Renal pelvis (tissue), 12 donors: ENCODE measurements at places on chromosomes 12 and 14. TPM values are rescaled to one million over a fixed set of nuclear protein-coding genes. Genes with fewer than 3 reads are reported as not detected.

Gene PRPH
- 0.47 TPM for polyA plus RNA-seq

Gene CCDC175
- 0.57 TPM for polyA plus RNA-seq

Gene SLC7A8
- polyA plus RNA-seq: 88.8 TPM

Gene NELL2
- 11.9 TPM for polyA plus RNA-seq

Gene NOS1
- 0.58 TPM for polyA plus RNA-seq

Gene CLEC6A
- 0.07 TPM for polyA plus RNA-seq

Gene LGMN
- polyA plus RNA-seq: 138 TPM

Gene SDR9C7
- 0.07 TPM for polyA plus RNA-seq

Gene ERP27
- 27.6 TPM for polyA plus RNA-seq

Gene DIO2
- polyA plus RNA-seq: 0.63 TPM

Gene CPNE6
- not detected for polyA plus RNA-seq

Gene FGD6
- 13.7 TPM for polyA plus RNA-seq

Gene APOF
- 0.11 TPM for polyA plus RNA-seq

Gene RECQL
- polyA plus RNA-seq: 29.8 TPM

Gene TRPV4
- polyA plus RNA-seq: 14.7 TPM

Gene KCNJ8
- 20.5 TPM for polyA plus RNA-seq

Gene ISM2
- polyA plus RNA-seq: 2.7 TPM

Gene EPYC
- not detected for polyA plus RNA-seq

Gene AJUBA
- polyA plus RNA-seq: 120 TPM

Gene SMCO2
- polyA plus RNA-seq: 0.92 TPM

Gene KLHDC1
- 3.5 TPM for polyA plus RNA-seq

Gene LIMA1
- 84.2 TPM for polyA plus RNA-seq

Gene P2RX2
- polyA plus RNA-seq: 1.8 TPM

Gene ARF6
- 82.0 TPM for polyA plus RNA-seq

Gene SLC17A8
- 0.25 TPM for polyA plus RNA-seq

Gene PRB4
- polyA plus RNA-seq: not detected

Gene MUCL1
- not detected for polyA plus RNA-seq

Gene RPS6KL1
- polyA plus RNA-seq: 1.9 TPM

Gene CCDC196
- polyA plus RNA-seq: 0.21 TPM

Gene HSPB8
- polyA plus RNA-seq: 6.8 TPM

Gene CPM
- 28.5 TPM for polyA plus RNA-seq

Gene INHBC
- 0.26 TPM for polyA plus RNA-seq

Gene DTX1
- polyA plus RNA-seq: 13.6 TPM

Gene ASIC1
- 5.5 TPM for polyA plus RNA-seq

Gene SCN8A
- polyA plus RNA-seq: 2.6 TPM

Gene KRT73
- not detected for polyA plus RNA-seq

Gene RNASE7
- polyA plus RNA-seq: 1.3 TPM

Gene CISTR
- polyA plus RNA-seq: not detected

Gene ADAM21
- polyA plus RNA-seq: 0.27 TPM

Gene BAZ1A
- 34.8 TPM for polyA plus RNA-seq

Gene ATF1
- polyA plus RNA-seq: 53.7 TPM

Gene ETFRF1
- polyA plus RNA-seq: 37.1 TPM
